ENCODE measurements at places on chromosomes 11 and 22.

DNA sequence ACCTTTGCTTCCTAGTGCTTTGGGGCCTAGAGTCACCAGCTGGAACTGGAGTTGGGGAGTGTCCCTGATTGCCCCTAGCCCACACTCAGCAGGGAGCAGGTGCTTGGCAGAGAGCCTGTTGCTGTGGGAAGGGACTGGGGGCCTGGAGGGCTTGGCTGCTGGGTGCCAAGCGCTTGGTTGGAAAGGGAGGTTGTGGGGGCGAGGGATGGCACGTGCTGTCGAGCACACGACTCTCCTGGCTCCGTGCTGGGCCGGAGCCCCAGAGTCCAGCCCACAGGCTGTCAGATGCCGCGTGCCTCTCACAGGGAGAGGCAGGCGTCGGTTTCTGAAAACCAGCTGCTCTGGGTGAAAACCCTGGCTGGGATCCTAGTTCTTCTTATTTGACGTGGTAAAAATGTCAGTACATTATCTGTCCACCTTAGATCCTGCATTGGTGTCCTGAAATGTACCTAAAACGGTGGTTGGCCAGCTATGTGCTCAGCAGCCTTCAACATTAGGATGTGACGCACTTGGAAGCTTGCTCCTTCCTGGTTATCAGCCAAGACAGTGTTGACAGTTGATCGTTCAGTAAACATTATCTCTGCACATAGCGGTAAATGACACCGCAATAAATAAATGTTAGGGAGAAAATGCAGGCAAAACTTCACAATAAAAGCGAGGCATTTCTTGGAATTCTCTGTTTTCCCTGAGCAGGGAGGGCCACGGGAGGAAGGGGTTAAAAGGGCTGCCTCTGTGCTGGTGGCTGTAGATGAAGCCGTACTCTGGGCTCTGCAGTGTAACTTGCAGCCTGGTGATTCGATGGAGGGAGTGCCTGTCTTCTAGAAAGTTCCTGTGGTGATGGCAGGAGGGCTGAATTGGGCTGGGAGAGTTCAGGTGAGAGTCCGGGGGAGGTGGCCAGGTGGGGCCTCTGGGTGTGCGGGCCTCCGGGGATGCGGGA is 29.2 kb downstream of the GRAMD4 start:
- no peak for DNase-seq

DNA sequence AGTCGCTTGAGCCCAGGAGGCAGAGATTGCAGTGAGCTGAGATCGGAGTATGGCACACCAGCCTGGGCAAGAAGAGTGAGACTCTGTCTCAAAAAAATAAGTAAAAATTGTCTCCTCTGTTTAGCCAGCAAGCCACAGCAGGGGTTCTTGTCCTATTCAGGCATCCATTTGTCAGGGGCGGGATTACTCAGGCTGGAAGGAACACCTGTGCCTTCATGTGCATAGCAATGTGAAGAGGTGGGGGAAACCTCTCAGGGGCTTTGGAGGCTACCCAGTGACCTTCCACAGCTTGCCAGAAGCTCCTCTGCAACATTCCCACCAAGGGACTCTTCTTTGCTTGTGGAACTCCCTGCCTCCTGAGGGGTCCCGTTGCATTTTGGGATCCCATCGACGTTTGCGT is 63.3 kb downstream of the FBLN1 start:
- DNase-seq: no peak

DNA sequence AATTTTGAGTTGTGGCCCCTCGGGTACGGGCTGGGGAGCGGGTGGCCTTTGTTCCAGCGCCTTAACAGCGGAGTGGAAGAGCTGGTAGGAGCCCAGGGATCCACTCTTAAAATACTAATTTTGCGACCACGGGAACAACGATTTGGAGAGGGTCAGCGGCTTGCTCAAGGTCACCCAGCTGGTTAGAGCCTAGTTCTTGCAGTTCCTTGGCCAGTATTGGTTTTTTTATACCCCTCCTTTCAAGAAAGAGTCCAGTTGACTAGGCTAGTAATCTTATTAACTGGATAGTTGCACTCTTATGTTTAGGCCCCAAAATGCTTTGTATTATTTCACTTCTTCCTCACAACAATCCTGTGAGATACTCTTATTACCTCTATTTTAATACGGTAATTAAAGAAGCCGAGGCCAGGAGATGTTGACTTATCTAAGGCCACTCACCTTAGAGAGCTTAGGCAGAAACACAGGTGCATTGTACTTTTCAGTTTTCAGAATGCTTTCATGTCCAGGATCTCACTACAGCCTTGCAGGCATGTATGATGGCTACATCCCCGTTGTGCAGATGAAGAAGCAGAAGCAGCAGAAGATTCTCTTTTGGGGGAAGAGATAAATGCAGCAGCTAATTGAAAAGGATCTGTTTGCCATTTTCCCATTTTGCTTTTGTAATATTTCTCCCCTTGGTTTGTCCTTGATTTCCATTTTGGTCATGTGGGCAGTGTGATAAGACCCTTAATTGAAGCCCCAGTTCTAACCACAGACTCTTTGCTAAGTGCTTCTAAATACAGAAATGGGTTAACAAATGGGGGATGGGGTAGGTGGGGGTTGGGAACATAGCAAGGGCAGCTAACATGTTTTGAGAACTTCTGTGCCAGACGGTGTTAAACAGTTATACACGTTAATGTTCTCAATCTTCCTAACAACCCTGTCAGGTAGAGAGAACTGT is 1.4 kb downstream of the SREBF2 start:
- DNase-seq: no peak

- DNase-seq: no peak
Observed at GRCh38 chr11:106644824-106645223, 373.5 kb downstream of the GUCY1A2 start.

GRCh38 chr11:77046060-77046501 is 11.9 kb downstream of the B3GNT6 start:
- peak; percentile 48 for DNase-seq

DNA sequence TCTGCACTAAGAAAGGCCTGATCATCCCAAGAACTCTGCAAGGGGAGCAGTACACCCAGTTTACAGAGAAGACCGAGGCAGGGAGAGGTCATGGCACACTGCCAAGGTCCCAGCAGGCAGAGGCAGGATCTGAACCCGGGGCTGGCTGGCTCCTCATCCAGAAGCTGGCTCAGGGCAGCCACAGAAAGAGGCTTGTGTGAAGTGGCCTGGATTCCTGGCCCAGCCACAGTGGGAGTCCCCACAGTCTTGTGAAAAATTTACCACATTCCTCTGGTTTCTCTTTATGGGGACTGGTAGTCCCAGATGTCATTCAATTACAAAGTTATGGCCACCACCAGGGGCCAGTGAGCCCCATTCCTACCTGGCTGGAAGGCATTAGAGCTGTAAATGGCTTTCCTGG is 440.5 kb downstream of the MIAT start:
- no peak for DNase-seq
